ENCODE measurements at places on chromosomes 2 and 18.

DNA sequence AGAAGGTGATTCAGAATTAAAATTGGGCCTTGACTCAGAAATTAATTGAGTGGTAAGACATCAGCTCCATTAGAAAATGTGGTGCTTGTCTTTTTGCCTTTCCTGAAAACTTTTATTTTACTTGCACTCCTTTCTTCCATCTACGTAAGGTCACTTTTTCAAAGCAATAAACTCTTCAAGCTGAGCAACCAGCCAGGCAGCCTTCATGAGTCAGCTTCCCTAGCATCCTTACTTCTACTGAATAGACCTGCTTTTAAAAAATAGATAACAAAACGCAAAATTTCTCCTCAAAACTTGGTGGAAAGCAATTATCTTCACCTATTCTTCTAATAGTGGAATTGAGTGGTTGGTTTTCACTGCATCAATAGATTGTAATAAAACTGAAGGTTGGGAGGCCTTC, 504.2 kb downstream of the ARHGAP15 start:
- no peak for DNase-seq

DNA sequence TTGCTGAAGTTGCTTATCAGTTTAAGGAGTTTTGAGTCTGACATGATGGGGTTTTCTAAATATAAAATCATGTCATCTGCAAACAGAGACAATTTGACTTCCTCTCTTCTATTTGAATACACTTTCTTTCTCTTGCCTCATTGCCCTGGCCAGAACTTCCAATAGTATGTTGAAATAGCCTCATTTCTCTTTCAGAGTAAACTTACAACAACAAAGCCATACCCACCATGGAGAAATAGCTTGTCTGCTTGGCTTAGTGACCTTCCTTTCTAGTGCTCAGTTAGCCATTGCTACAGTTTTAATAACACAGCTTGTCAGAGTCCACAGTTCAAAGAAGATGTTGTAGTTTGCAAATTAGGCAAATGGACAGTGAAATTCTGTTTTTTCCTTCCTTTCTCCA, 228.0 kb downstream of the ETAA1 start:
- DNase-seq, result no peak

DNA sequence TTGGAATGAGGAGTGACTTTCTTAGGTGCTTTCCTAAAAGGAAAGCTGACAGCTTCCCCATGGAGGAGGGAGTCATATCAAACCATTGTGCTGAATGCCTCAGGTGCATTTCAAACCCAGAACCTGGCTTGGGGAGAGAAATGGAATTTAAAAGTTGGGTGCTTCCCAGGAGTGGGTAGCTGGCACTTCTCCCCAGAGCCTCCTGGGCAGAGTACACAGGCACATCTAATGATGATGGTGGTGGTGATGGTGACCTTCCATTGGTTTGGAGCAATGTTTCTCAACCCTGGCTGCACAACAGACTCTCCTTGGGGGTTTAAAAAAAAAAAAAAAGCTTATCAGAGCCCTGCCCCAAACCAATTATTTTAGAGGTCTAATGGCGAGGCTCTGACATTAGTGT, 8.3 kb downstream of the FOSL2 start:
- no peak for DNase-seq

DNA sequence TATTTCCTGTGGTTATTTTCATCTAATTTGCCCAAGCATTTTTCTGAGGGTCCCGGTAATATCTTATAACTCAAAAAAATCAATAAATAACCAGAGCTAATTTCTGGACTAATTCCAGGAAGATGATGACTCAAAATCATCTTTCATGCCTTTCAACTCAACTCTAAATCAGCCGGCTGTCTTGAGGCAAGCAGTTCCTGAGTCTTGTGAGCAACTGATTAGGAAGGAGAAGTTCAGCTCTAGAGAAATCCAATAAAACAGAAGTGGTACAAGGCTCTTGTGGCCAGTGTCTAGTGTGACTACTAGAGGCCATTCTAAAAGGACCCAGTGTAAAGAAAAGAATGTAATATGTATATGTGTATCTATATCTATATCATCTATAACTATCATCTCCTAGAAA, 890.4 kb downstream of the TRIB2 start:
- no peak for DNase-seq
